ENCODE measurements at places on chromosomes 5 and 9. TPM values are rescaled to one million over a fixed set of nuclear protein-coding genes. Genes with fewer than 3 reads are reported as not detected.

- DNase-seq, result no peak
Observed at GRCh38 chr9:126609711-126610388, 3.9 kb upstream of the LMX1B start.

The ATOX1 gene
- total RNA-seq, result 116 TPM

- no peak for DNase-seq
Observed at GRCh38 chr5:164256351-164256750, 750.9 kb downstream of the MAT2B start.

- no peak for DNase-seq
Observed at GRCh38 chr9:22211588-22212360, 202.7 kb upstream of the CDKN2B start.

DNA sequence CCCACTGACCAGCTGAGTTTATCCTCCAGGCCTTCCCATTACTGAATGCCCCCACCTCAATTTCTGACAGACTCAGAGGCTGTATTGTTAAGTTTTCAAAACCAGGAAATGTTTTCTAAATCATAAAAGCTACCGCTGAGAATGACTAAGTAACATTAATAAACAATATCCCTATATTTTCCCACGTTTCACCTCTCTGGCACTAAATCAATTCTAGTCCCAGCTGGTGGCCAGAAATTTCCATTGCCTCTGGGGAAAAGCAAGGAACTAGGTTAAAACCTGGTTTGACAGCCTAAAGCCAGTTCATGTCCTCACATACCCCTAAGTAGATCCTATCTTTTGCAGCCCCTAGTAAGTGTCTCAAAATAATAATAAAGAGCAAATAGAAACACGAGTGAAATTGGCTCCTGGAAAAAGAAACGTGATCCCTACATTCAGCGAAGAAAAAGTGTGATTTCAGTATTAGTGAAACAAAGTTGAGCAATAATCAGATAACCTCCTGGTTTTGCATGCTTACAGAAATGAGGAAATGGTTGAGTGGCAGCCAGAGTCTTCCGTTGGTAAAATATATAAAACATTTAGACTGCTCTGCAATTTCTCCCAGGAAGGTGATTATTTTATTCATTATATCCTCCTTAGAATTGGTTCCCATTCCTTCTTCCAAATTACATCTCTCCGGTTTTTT, 110.9 kb downstream of the ESM1 start:
- DNase-seq, result no peak

- DNase-seq, result peak; percentile 13
Observed at GRCh38 chr9:36488389-36488756, 84.3 kb upstream of the MELK start.

DNA sequence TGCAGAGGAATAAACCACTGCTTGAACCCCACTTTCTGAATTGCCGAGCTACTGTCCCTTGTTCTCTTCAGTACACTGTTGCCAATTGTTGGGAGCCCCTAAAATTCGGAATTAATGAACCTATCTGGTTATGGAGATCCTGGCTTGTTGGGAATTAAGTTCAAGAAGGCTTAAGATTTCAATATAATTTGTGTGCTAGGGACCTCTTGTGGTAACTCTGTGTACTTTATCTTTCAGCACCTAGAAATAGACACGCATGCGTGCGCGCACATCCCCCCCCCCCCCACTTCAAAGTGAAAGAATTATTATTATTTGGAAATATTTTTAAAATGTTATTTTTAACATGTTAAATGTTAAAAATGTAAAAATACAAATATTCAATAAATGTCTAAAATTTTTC, 53.3 kb upstream of the FAM169A start:
- no peak for DNase-seq

DNA sequence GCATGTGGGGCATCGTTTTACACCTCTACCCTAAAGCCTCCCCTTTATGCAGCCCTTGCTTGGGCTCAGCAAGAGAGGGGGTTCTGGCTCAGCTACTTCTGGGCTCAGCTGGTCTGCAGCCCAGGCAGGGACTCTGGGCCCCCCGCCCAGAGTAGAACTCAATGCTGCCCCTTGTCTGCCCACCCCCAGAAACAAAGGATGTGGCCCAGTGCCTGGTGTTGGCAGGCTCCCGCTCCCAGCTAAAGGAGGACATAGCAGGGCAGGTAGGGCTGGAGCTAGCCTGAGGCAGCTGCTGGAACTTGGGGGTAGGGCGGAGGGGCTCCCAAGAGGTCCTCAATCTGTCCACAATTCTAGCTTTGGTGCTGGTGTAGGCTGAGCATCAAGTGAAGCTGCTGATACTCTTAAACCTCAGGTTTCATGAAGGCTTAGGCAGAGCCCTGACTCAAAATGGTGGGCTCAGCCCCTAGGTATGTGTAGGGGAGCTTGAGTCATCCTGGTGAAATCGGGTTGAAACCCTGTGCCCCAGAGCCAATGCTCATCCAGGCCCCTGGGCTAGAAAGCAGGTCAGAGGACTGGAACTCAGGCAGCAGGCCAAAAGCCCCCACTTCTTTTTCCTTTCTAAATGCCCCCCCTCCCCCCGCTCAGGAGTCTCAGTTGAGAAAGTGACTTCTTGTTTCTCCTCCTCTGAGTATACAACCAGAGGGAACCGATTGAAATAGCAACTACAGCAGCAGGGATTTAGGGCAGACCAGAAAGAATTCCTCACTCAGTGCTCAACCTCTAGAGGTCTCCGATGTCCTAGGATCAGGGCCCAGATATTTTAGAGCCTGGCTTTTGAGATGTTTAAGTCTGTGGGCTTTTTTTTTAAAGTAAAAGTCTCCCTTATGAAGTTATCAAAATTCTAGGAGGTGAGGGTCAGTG, 11.4 kb downstream of the PSD2 start:
- peak; percentile 54 for DNase-seq
